ENCODE measurements at places on chromosomes 12 and 14.
A peak's percentile ranks its signal among the peaks of the same experiment; 100 is the strongest.

- no peak for DNase-seq
These were observed 519.6 kb downstream of the GLT1D1 start for GRCh38 chr12:129372876-129373275.

- peak; percentile 76 for DNase-seq
These were observed 10.6 kb downstream of the AHNAK2 start for GRCh38 chr14:104967386-104968152.

DNA sequence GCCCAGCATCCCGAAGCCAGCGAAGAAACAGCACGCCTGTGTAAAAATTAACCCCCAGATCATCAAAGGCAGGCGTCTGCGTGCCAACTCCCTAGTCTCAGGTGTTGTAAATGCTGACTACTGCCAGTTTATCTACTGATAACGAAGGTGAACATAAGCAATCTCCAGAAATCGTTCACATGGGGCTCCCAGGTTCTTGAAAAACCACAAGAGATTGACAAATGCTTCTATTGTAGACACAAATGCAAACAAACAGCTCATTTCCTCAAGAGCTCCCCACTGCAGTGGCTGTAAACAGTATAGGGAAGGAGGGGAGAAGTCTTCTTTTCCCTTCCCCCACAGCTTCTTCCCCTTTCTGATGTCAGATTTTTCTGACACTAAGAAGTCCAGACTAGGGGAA lies 5.3 kb upstream of the PLEKHG3 start:
- peak; percentile 98 for DNase-seq

DNA sequence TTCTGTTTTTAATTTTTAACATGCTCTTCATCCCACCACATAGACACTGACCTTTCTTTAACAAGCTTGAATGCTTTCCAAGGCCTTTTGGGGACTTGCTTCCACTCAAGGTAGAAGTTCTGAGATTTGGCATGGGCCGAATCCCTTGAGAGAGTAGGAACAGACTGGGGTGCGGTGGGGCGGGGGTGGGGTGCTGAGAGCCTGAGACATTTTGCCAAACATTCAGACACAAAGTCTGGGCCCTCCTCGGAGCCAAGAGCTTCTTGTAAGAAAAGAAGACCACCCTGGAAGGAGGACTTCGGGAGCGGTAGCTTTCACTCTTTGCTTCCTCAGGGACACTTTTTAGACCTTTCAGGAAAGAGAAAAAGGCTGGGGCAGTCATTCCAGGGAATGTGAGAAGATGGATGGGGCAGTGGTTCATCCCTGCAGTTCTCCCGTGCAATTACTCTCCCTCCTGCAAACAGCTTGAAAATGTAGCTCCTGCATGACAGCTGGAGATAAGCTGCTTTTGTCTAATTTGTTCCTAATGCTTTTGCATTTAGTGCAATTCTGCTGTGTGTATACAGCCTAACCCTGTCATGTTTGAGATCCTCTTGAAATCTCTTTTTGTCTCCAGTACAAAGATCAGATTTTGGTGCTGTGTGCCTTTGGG lies 16.3 kb upstream of the MYO1H start:
- DNase-seq, result no peak

- DNase-seq, result no peak
These were observed 210.9 kb downstream of the MED13L start for GRCh38 chr12:116066381-116067230.

DNA sequence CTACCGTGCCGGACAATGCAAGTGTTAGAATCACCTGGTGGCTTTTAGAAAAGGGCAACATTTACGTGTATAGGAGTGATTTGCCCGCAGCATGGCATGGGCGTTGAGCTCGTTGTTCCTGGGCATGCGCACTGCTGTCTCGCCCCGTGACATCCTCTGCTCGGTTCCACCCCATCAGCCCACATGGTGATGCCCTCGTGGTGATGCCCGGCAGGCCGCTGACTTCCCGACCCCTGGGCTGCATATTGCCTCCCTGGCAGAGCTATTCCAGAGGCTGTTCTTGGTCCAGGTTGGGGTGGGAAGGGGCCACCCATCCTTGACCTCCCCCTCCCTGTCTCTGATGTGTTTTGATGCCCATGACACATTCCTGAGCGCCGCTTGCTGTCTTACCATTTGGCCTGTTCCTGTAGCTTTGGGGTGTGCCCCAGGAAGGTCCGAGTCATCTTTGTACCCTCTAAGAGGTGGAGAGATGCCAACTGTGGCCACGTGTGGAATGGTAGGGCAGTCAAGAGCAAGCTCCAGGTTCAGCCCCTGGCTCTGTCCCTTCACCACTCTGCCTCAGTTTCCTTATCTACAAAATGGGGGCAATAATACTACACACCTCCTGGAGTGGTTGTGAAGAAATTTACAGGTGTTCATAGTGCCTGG lies 4.8 kb downstream of the HIP1R start:
- DNase-seq, result no peak

- DNase-seq, result no peak
These were observed 15.0 kb upstream of the ORAI1 start for GRCh38 chr12:121611306-121611705.

DNA sequence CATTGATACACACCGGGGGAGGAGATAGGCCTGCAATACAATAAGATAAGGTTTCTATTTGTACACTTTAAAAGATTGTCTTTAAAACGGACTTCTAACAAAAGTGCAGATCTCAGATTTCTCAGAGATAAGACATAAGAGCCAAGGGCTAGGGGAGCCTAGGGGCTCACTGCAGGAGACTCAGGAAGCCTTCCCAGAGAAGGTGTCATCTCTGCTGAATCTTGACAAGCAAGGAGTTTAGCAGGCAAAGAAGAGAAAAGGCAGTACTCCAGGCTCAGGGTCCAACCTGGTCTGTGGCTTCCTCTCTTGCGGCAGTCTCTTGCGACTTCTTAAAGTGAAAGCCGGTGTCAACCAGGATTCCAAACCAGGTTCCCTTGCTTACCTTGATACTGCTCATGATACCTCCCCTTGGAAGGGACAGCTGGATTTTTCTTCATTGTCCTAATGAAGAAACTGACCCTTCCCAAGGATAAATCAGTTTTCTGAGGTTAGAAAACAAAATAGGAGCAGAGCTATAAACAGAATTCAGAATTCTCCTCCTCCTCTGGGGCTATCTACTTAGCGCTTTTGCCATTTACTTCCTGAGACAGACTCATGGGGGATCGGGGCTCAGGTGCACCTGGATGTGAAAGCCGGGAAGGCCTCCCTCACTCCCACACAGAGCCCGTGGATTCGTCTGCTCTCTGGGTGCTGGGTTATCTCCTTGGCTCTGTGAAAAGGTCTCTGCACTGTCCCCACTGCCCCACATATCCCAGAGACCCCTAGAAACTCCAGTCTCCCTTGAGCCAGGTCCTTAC lies 1.7 kb upstream of the SCNN1A start:
- DNase-seq, result peak; percentile 19

GRCh38 chr14:70704960-70705359 lies 63.2 kb downstream of the TTC9 start:
- DNase-seq, result no peak

DNA sequence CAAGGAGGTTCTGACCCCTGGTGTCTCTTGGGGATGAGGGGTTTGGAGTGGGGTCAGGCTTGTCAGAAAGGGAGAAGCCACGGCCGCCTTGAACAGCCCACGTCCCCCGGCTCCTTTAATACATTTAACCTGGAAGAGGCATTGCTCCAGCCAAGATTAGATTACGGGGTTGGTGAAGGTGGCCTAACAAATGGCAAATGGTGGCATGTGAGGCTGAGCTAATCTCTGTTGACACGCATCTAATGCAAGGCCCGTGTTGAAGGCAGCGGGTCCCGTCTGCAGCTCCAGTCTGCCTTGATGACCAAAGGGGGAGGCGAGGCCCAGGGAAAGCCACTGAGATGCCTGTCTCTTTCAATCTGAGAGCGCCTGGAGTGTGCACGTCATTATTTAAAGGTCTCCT lies 673.7 kb upstream of the TBX3 start:
- DNase-seq, result no peak

- DNase-seq, result no peak
These were observed 497.7 kb downstream of the FUT8 start for GRCh38 chr14:65910108-65910786.

GRCh38 chr12:133023566-133023965 lies 13.7 kb upstream of the ZNF84 start:
- no peak for DNase-seq

- no peak for DNase-seq
These were observed 50.1 kb upstream of the KCNA1 start for GRCh38 chr12:4859478-4860210.

DNA sequence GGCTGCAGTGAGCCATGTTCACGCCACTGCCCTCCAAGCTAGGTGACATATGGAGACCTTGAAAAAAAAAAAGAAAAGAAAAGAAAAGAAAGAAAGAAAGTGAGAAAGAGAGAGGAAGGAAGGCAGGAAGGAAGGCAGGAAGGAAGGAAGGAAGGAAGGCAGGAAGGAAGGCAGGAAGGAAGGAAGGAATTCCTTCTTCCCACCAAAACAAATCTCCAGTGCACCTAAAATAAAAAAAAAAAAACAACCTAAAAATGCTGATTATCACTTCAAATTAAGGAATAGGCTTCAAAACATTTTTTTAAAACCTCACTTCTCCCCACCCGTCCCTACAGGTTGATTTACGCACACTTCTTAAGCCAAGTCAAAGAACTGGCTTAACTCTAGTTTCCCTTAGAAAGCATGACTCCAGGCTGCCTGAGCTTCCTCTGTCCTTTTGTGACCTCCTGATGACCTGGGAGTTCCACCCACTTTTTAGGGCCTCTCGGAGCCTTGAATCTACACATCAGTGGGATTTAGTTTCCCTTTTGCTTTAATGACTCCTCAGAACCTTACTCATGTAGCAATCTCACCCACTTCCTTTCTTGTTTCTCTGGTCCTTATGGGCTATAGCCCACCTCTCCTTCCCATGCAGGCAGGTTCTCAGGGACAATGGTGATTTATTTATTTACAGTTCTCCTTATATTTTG lies 18.6 kb downstream of the DUSP6 start:
- DNase-seq, result no peak

- DNase-seq, result no peak
These were observed 101.8 kb downstream of the OSBPL8 start for GRCh38 chr12:76457818-76458217.

DNA sequence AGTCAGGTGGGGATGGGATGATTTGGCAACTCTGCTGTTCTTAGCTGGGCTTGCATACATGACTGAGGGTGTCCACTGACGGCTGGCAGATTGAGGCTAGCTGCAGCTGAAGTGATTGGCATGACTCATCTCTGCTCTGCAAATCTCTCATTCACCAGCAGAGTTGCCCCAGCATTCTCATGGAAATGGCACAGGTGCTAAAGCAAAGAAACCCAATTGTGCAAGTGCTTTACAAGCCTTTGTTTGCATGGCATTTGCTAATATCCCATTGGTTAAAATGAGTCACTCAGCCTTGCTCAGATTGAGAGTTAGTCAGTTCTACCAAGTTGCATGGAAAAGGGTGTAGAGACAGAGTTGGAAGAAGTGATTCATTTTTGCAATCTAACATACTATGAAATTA lies 389.7 kb upstream of the FAR2 start:
- no peak for DNase-seq

GRCh38 chr14:65290830-65291229 lies 121.7 kb upstream of the FUT8 start:
- no peak for DNase-seq

GRCh38 chr12:52628841-52629240 lies 10.5 kb upstream of the KRT73 start:
- DNase-seq, result no peak
